Fibroblast of the conjunctiva (primary cell): ENCODE measurements at places on chromosomes 7 and 10.

- peak; percentile 24 for DNase-seq
Observed at GRCh38 chr10:58334817-58335305, at the start of gene UBE2D1. Gene UBE2D1 (plus strand): TSS chr10:58335006. CDS start chr10:58335202, 196 bp downstream.

DNA sequence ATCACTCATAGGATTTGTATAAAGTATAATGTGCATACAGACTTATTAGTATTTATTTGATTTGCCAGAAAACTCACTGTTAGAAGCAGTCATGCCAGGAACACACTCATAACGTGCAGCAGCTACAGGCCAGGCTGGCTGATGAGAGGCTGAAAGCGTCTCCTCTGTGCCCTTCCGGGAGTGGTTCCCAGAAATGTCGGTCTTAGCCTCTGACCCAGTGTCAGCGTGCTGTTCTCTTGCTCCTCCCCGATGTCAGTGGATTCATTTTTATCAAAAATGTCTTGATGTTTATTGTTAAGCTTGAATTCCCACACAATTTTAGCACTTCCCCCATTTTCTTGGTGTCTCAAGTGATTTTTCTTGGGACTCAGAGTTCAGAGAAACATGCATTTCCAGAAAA, 33.3 kb upstream of the GARS1 start:
- DNase-seq: no peak

DNA sequence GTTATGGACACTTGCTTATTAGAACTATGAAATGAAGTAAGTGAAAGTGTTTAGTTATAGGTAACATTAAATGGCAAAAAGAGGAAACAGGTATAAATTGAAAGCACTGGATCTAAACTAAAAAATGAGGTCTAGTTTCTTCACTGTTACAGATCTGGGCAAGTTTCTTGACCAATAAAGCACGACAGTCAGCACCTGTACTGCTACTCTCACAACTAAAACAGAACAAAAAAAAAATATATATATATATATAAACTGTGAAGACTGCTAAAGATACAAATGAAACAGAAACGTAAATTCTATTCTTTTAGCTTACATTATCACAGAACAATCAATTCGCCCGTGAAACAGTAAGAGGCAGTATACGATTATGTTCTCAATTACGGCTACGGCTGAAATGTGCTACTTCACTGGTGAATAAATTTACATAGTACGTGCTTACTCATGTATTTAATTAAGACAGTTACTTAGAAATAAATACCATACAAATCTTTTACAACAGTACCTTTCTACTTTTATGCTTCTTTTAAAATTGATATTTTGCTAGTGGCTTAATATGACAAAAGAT, 4.2 kb downstream of the AHR start:
- peak; percentile 59 for DNase-seq

DNA sequence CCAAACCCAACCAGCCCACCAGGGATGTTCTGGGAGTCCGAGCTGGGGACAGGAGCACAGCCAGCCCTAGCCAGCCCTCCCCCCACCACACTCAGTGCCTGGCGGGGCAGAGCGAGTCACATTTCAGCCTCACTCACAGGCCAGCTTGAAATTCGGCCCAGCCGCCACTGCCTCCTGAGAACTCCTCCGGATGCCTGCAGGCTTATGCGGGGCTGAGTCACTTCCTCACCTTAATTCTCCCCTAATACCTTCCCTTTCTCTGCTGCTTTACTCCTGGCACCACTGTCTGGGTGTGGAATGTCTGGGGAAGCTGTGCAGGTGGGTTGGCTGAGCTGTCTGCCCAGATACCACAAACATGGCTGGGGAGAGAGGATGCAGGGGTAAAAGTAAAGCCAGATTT, 22.6 kb upstream of the DLG5 start:
- DNase-seq: no peak

DNA sequence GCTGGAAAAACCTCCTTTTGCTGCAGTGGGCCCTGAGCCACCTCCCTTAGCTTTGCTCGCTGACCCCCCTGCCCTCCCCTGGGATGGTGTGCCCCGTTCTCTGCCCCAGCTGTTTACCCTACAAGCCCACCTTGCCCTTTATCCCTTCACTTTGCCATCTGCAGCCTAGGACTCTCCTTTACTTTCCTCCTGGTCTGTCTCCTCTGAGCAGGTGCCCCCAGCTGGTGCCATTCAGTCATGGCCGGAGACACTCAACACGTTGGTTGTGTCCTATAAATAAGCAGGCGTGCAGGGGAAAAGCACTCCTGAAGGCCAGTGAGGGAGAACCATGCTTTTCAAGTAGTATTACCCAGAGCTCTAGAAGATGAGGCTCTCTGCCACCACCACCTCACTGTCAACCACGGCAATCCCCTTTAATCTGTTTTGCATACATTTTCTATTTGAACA, 6.1 kb downstream of the RASSF4 start:
- DNase-seq: no peak

DNA sequence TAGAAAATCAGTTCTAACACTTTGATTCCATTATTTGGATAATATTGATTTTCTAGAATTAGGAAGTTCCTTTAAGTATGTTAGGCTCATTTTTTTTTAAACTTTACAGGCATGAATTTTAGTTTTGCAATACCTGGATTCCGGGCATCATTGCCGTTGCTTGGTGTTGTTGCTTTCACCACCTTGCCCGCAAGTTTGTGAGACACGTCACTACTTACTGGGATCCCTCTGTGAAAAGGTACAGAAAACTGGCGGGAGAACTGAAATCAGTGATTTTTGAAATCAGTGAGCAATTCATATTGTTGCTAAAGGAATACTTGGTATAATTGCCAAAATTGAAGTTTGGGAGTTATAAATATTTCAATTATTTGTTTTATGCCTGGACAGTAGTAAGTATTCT, 232.3 kb upstream of the NPY start:
- DNase-seq: no peak

DNA sequence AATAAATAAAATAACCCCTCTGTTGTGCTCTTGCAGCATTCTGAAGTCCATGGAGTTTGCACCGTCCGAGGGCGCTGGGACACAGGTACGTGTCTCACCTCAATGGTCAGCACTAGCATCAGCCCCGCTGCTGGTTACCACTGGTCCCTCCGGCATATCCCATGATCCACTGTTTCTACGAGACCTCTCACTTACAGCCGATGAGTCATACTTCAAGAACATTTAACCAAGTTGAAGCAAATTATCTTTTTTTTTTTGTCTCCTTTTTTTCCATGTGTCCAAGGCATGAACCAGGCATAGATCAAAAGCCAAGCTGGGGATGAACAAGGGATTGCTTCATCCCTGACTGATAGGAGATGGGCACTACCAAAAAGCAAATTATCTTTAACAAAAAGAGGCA, 92.9 kb upstream of the SH2B2 start:
- DNase-seq: peak; percentile 3

DNA sequence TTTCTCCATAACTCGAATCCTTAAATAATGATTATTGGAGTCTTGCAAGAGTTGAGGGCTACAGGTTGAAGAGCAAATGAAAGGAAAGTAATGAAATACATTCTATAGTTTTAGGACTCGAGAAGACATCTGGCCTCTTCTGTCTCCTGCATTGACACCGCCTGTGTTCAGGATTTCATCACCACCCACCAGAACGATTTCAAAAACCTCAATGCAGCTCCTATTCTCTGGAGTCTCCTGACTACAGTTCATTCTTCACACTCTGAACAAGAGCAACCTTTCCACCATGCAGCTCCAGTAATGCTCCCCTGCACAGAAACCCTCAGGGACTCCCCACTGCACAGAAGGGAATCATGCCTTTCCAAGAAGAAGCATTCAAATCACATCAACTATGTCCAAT, 5.5 kb downstream of the IL15RA start:
- DNase-seq: no peak

GRCh38 chr10:70647086-70647485, 25.2 kb upstream of the ADAMTS14 start:
- DNase-seq: no peak

GRCh38 chr7:115359119-115359518, 437.2 kb downstream of the MDFIC start:
- no peak for DNase-seq

DNA sequence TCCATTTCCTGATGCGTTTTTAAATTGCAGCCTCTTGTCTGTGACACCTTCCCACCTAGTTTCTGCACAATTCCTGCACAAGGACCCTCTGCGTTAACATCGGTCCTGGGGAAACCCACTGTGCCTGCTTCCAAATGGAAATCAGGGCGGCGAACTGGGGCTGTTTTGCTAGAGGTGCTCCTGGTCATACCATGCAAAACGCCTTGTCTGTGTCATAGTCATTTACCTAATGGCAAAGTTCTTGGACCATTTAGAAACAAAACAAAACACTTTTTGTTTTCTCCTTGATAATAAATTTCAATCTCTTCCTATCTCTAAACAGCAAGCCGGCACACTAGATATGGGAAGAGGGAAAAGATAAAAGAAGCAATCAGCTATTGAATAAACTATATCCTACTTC, 206.9 kb upstream of the KLF14 start:
- no peak for DNase-seq

- no peak for DNase-seq
Observed at GRCh38 chr10:22647244-22647643, 67.1 kb downstream of the PIP4K2A start.

DNA sequence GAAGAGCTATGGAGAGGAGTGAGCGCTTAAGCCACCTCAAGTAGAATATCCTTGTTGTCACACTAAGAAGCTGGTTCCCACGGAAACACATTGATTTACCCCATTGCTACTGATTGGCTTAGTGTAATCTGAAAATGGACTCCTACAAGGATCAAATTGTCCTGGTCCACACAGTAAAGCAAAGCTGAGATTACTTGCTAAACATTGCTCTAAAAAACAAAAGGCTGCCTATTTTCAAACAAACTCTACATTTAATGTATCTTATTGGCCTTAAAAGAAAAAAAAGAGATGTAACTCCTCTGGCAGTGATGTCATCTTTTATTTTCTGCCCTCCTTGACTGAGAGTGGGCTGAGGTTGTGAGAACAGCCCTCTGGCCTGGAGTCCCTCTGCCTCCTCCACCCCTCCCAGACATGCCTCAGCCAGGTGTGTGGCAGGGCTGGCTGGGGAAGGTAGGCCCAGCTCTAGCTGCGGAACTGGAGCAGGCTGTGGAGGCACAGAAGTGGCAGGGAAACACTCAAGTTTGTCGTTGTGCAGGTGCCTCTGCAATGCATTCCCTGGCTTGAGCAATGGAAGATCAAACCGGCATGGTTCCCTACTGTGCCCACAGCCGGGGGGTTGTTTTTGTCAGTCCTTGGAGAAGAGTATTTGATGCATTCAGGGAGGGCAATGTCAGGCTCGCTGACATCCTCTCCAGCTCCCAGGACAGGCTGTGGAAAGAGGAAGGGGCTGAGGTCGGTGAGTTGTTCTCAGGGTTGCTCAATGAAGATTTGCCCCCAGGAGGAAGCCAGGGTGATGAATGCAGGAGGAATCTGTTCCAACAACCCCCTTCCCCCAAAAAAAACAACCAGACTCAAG, 9.1 kb downstream of the KLF6 start:
- DNase-seq: peak; percentile 61

DNA sequence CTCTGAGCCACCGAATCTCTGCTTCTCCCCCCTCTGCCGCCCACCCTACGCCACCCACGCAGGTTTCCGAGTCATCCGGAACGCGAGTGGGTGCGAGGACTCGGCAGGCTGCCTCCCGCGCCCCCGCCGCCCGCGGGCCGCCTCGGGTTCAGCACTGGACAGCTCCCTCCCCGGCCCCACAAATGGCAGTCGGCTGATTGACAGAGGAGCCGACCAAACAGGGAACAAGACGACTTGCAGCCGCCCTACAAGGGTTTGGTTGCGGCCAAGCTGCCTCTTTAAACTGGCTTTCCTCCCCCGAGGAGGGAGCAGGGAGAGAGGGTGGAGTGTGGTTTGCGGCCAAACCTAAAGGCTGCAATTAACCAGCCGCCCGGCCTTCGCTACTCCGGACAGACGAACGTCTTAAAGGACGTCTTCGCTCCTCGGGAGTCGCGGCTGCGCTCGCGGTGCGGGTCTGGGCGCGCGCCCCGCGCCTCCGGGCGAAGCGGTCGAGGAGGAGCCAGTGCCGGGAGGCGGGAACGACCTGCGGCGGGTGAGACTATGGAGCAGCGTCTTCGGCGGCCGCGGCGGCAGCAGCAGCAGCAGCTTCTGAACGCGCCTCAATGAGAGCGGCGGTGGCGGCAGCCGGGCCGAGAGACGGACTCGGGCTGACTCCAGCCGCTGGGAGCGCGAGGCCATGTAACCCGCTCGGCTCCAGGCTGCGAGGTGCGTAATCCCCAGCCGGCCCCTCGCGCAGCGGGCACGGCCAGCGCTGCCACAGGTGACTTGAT, at the start of gene GPR158:
Gene GPR158, plus strand, starts transcription at position 541 of the 770 bp plus-strand sequence. CDS start 420 bp downstream, outside the sequence.
- peak; percentile 78 for DNase-seq

DNA sequence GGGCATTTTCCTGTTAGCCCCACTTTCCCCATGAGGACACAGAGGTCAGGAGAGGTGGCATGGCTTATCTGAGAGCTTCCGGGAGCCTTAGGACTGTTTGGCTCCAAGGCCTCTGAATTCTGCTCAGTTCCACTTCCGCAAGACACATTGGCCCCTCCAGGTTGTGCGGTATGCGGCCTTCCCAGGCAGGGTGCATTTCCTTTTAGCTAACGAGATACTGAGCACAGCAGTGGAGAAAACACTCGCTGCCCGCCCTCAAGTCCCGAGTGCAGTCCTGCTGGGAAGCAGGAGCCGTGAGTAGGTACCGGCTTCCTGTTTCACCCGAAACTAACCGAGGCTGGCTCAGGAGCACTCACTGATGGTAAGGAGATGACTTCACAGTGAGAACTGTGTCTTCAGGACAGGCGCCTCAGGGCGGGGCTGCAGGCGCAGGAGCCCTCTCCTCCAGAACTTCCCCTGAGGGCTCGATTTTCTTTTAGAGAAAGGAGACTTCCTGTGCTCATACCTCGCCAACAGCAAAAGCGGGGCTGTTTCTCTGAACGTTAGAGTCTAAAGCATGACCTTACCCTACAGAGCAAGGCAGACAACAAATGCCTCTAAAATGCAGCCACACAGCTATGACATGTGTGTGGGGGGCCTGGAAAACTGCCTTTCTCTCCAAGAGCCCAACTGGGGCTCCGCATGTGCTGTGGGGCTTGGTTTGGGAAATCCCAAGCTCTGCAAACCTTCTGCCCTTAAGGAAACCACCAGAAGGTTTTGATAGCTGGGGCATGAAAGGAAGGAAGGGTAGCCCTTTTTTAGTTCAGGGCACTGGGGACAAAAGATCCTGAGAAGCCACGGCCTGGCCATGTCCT, 25.9 kb downstream of the RGS10 start:
- no peak for DNase-seq

- DNase-seq: no peak
Observed at GRCh38 chr10:70352401-70353097, 29.9 kb downstream of the LRRC20 start.

- DNase-seq: peak; percentile 1
Observed at GRCh38 chr10:66747451-66747850, 178.4 kb upstream of the LRRTM3 start.

DNA sequence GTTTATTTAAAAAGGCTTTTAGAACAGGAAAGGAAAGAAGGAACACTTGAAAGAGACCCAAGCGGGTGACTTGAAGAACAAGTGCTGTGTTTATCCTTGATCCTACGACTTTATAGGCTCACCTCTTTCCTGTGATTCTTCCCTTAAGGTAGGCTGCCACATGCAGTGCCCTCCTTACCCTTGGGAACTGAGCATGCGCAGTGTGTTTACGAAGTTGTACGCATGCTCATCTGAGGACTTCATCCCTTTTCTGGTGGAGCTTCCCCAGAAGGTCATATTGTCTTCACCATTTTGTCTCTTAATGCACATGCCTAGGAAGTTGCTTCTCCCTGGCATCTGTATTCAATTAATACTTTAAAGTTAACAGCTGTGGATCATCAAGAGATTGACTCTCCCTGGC, 49.9 kb upstream of the VOPP1 start:
- no peak for DNase-seq

- DNase-seq: peak; percentile 88
Observed at GRCh38 chr7:140541513-140542227, 62.4 kb upstream of the MKRN1 start.

- DNase-seq: no peak
Observed at GRCh38 chr10:34816085-34816496, 995 bp upstream of the PARD3 start.

GRCh38 chr10:69389827-69390490, 26.8 kb downstream of the TACR2 start:
- peak; percentile 45 for DNase-seq
